SJSA1 (cell line): ENCODE measurements at places on chromosomes 5 and 9.

GRCh38 chr9:112866662-112867274 is 23.9 kb downstream of the SLC46A2 start:
- no peak for DNase-seq

DNA sequence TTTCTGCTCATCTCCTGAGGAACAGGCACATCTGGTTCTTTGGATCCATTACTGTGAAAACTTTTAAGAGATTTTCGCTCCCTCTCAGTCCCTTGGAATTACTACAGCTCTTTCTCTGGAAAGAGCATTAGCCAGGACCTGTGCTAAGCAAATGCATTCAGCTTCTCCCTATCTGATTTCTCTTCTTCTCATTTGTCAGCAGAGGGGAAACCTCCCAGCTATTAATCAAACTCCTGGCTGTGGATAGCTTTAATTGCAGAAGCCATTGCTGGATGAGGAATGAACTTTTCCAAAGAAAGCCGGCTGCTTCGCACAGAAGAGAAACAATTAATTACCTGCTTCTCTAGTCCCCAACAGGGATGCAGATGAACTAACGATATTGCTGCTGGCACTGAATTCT is 37.9 kb downstream of the TLR4 start:
- DNase-seq: no peak

GRCh38 chr5:173919443-173919842 is 31.3 kb downstream of the CPEB4 start:
- DNase-seq: no peak

DNA sequence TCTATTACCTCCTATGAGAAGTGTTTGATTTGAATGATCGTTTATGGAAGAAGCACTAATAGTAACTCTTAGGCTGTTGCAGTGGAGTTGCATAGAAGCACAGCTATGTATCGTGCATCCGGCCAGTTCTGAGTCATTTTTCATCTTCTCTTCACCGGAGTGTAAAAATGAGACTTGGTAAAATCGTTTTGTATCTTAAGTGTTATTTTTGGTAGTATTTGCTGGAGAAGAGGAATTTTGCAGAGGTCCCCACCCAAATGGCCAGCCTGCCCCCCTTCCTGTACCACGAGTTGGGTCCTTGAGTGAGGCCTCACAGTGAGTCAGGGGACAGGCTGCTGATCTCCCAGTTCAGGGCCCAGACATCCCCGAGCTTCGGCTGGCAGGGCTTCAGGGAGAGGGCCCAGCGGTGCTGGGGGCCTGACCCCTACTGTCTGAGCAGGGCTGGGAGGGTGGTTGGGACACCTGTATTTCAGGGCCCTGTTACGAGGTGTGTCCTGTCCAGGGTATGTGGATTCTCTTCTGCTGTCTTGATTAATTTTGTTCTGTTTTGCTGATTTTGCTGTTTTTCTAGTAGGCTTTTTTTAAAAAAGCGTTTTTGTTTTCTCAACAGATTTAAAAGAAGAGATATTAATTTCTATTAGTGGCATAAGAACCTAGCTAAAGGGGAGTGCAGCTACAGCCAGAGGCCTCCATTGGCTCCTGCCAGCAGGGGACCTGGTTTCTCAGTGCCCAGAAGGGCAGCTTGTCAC is 210.8 kb downstream of the TRIO start:
- DNase-seq: no peak

DNA sequence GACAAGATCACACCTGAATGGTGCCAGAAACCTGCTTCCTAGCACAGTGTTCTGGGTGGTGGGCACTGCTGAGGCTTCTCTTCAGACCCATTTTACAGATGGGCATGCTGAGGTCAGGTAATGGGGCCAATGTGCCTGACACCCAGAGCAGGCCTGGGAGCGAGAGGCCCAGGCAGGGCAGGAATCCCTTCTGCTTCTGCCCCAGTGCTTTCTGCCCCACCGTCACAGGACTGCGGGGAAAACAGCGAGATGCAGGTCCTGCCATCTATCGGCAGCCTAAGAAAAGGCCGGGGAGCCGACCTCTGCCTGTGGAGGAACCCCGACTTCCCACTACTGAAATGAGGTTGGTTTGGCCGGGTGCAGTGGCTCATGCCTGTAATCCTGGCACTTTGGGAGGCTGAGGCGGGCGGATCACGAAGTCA is 22.8 kb upstream of the RNU6ATAC start:
- DNase-seq: no peak

GRCh38 chr9:134590240-134591081 is 51.1 kb upstream of the COL5A1 start:
- no peak for DNase-seq
